Stimulated activated CD8-positive, alpha-beta memory T cell treated with anti-CD3 and anti-CD28 coated beads, Interleukin-7, amount 100 ng/mL, for 1 hour (primary cell): ENCODE measurements at places on chromosomes 6 and 20.

- no peak for DNase-seq
Measured at GRCh38 chr6:100617633-100618350, 153.1 kb upstream of the SIM1 start.

DNA sequence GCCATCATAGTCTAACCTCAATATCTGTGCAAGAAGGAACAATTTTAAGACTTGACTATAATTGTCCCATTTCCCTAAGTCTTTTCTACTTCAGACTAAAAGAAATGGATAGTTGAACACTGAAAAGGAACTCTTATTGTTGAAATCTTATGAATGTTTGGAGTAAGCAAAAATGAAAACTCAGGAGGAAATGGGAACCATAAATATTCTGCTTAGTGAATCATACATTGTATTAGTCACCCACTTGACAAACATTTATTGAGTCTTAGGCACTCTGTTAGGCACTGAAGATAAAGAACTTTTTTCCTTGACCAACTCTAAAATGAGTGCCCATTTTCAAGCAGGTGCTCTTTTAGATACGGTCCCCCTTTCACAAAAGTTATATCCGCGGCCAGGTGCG, 8.7 kb downstream of the CCDC170 start:
- DNase-seq = no peak

DNA sequence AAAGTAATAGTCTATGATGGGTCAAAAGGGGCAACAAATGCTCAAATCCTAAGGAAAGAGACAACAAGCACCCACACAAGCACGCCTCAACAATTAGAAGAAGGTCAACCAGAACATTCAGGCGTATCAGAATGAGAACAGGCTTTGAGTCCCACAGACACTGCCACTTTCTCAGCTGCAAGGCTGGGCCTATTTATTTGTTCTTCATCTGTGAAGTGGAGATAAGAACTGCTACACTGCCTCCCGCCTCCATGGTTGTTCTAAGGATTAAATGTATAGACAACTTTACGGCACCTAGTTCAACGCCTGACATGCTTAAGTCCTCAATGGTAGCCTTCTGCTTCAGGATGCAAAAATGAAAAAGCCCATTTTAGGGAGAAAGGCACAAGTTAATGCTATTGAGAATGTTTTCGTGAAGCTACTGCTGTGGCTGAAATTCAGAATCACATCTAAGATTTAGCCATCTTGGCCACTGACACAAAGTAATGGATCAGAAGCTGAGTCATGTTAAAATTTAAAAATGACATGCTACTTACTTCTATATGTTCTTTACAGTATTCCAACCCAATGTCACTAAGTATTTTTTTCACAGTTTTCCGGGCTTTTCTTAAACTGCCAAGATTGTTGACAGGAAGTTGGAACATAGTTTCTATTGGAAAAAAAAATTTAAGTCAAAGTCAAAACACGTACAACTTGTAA, 27.7 kb downstream of the ADNP start:
- DNase-seq = no peak

DNA sequence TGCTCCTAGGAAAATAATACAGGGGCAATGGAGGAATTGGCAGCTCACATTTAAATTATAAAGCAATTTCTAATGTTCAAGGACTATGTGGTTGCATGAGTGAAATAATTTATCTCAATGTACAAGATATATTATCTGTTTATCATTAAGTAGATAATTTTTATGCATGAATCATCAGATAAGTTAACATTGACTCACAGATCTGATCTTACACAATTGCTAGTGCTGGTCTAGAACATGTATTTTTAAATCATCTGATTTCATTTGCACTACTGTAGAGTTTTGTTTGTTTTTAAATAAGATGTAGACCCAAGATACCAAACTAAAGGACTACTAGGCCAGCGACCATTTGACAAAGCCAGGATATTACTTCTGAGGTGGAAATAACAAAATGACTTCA, 199.2 kb downstream of the BMP2 start:
- no peak for DNase-seq

DNA sequence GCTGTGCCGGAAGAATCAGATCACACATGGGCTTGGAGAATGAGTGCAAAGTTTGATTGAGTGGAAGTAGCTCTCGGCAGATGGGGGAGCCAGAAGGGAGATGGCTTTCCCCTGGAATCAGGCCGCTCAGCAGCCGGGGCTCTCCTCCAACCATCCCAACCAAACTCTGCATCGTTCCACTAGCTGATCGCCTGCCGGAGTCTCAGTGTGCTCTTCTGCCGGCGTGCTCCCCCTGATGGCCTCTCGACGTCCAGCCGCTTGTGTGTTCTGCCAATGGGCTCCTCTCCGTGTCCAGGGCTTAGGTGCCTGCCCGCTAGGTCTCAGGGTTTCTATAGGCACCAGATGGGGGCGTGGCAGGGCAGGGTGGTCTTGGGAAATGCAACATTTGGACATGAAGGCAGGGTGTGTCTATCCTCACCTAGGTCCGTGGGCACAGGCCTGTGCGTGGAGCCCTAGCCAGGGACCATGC, 4.9 kb upstream of the BIRC7 start:
- DNase-seq = no peak

DNA sequence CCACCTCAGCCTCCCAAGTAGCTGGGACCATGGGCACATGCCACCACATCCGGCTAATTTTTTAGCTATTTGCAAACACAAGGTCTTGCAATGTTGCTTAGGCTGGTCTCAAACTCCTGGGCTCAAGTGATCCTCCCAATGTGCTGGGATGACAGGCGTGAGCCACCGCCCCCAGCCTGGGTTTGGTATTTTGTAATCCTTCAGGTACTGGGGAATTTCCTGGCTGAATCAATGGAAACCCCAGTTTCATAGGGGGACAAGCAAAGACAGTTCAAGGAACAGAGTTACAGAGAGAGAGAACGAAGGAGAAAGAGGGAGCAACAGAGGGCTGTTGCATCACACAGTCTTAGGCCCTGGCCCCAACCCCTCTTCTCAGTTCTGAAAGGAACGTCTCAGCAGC, 35.7 kb downstream of the RAB44 start:
- no peak for DNase-seq

- no peak for DNase-seq
Measured at GRCh38 chr6:116783852-116784251, 18.3 kb upstream of the FAM162B start.

DNA sequence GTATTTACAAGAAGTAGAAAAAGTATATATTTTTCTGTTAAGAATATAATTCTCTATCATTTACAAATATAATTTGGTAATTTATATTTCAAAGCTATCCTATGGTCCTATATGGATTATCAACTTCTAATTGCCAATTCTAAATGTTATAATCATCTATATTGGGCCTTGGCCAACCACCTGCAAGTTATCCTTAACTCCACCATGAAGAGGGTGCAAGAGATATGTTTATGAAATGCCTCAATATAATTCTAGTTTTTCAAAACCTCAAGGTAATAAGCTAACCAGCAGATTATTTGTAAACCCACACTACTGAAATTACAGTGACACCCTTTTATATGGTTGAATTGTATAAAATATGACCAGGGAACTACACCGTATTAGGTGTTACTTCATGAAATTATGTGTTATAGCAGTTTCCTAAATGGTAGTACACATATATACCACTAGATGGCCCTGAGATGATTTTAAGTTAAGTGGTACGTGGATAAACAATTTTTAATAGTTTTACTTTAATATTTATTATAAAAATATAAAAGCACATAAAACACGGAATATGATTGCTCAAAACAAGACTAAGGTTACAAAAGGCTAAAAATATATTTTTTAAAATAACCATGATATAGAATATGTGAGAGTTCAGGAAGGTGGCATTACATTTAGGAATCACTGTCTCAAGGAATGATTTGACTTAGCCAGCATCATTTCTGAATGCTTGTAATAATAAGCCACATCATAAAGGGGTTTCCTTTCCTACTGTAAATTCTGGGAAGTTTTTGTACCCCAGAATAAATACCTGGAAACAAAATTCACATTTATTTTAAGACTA, 9.8 kb upstream of the PNISR start:
- no peak for DNase-seq
